ENCODE measurements at places on chromosomes 12 and 14.

DNA sequence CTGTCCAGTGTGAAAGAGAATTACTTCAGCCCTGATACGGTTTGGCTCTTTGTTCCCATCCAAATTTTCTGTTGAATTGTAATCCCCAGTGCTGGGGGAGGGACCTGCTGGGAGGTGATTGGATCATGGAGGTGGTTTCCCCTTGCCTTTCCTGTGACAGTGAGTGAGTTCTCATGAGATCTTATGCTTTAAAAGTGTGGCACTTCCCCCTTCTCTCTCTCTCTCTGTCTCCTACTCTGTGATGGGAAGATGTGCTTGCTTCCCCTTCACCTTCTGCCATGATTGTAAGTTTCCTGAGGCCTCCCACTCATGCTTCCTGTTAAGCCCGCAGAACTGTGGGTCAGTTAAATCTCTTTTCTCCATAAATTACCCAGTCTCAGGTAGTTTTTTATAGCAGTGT is 5.5 kb upstream of the SLC15A5 start:
- DNase-seq: no peak

DNA sequence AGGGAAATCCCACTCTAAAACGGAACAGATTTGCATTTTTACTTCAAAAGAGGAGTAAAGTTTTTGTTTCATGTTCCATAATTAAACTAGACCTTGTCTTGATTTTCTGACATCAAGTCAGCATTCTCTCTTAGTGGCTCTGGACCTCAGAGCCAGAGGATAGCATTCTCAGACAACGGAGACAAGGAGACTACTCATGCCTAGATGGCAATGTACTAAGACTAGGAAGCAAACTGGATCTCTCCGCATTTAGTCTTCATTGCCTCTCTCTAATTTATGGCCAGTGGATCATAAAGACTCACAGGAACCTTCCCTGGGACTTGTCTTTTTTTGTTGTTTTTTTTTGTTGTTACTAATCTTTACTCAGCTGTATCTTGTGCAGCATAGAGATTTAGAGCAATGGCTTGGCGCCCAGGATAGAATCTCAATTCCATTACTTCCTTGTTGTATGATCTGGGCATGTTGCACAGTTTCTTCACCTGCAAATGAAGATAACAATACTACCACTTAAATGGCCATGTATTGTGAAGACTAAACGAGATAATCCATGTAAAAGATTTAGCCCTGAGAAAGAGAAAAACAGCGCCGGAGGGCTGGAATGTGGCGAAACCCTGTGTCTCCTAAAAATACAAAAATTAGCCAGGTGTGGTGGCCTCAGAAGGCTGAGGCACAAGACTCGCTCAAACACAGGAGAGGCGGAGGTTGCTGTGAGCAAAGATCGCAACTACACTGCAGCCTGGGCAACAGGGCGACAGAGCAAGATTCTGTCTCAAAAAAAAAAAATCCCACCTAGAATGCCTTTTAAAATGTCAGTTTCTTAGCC is 4.0 kb upstream of the GEMIN2 start:
- DNase-seq: no peak

DNA sequence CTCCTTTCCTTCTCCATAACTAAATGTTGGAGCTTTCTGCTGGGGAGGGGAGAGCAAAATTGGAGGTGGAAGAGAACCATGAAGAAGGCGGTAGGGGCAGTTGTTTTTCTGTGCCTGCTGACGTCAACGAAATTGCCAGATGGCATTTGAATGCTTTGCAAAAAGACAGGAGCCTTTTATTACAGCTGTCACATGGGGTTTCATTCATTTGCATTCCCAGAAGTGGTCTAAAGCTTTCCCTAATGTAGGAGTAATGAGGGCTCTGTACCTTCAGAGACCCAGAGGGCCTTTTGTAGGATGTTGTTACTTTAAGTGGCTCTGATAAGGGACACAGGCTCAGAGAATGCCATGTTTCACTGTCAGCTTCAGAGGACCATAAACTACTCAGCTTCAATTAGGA is 107.1 kb upstream of the SLCO1C1 start:
- DNase-seq: no peak

DNA sequence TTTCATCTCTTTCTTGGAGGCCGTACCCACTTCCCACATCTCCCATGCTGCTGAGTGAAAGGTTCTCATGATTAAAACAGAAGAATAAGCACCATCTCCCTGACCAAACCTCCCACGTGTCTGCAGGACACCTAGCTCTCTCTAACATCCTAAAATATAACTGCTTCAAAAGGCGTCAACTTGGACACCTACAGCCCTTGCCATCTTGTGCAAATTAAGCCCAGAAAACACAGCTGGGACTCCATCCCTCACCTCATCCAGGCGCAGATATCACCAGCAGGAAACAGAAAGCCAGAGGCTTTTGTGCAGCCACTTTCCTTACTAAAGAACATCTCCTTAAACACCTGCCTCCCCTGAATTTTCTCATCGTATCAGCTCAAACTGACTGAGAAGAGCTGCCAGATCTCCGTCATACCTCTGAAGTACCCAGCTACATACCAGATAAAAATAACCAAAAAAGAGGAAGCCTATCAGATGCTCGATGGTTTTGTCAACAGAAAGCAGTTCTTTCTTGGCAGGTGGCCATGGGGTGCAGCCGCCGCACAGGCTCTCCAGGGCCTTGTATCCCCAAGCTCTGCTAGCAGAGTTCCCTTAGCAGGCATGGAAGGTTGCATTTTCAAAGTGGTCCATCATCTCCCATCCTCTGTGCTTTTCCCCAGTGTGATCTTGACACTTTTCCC is 28.8 kb downstream of the MAP3K9 start:
- no peak for DNase-seq

- peak; percentile 89 for DNase-seq
Measured at GRCh38 chr12:113149361-113150150, at the start of gene CFAP73. TSS of gene CFAP73 (plus strand) at chr12:113149724. CDS start at chr12:113149858, 134 bp downstream.

GRCh38 chr12:83158613-83159207 is 472.0 kb downstream of the TMTC2 start:
- no peak for DNase-seq

- no peak for DNase-seq
Measured at GRCh38 chr12:2627076-2627834, 167.5 kb upstream of the FKBP4 start.

DNA sequence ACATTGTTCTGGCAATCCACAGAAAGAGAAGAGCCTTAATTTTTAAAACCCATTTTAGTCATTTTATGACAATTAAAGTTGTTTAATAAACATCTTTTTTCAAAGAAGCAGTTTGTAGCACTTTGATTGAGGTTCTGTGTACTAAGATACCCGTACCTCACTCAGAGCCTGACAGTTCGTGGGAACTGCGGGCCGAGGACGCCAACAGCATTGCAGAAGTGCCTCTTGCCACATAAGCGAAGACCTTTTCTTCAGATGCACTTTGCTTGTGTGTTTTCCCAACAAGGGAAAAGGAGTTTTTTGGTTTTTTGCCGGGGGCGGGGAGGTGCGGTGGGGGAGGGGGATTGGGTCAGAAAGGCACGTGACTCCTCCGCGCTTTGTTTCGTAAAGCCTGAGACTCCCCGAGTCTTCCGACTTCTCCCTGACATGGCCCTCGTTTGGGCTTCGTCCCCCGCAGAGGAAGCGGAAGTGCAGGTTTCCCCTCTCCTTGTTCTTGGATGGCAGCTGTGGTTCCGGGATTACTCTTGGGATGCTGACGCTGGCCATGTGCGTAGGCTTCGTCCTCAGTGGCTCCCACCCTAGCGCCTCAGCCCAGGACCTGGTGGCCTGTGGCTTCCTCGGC is 70.8 kb downstream of the WDR20 start:
- DNase-seq: no peak

DNA sequence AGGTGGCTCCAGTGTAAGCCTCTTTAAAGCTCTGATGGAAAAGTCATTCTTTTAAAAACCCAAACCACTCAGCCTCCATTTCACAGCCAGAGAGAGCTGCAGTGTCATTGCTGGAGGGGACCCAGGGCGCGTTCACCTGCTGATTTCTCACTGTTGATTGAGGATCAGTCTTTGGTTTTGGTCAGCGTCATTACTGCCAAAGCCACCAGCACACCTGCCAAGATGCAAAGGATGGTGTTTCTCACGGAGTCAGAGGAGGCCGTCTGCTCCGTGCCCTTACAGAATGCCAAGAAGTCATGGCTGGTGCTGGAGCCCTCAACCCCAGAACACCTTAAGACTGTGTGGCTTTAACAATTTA is 32.8 kb upstream of the BATF start:
- no peak for DNase-seq

Data from EL (cell line).